ENCODE measurements at places on chromosomes 16 and 17.
A peak's percentile ranks its signal among the peaks of the same experiment; 100 is the strongest.

DNA sequence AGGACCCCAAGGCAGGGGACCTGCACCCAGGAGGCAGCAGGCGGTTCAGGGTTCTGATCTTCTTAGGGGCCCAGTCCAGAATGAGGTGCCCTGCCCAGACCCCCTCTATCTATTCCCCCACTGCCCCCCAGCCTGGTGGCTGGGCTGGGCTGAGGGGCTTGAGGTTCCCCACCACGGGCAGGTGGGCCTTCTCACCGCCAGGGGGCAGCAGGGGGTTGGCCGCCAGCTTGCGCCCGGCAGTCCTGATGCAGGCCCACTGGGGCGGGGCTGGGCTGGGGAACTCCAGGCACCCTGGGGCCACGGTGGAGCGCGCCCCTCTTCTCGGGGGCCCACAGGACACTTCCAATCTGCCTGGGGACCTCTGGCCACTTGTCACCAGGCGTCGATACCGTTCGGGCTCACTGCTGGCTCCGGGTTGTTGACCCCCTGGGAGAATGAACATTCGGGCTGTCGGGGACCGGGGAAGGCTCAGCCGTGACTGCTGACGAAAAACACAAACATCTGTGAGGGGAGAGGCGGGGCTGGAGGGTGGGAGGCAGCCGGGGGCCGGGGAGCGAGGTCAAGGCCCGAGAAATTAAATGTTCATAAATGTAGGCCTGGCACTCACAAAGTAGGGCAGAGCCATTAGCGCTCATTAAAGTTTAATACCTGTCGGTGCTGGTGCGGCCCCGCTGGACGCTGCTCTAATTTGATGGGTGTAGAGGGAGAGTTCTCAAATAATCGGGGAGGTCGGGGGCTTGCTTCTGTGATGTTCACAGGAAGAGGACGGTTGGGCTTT is 219.3 kb upstream of the GSE1 start:
- DNase-seq = peak; percentile 63

- DNase-seq = no peak
These were observed 134.0 kb downstream of the SNX29 start for GRCh38 chr16:12110361-12111107.

- DNase-seq = no peak
These were observed 3.3 kb downstream of the RARA start for GRCh38 chr17:40312131-40312731.

DNA sequence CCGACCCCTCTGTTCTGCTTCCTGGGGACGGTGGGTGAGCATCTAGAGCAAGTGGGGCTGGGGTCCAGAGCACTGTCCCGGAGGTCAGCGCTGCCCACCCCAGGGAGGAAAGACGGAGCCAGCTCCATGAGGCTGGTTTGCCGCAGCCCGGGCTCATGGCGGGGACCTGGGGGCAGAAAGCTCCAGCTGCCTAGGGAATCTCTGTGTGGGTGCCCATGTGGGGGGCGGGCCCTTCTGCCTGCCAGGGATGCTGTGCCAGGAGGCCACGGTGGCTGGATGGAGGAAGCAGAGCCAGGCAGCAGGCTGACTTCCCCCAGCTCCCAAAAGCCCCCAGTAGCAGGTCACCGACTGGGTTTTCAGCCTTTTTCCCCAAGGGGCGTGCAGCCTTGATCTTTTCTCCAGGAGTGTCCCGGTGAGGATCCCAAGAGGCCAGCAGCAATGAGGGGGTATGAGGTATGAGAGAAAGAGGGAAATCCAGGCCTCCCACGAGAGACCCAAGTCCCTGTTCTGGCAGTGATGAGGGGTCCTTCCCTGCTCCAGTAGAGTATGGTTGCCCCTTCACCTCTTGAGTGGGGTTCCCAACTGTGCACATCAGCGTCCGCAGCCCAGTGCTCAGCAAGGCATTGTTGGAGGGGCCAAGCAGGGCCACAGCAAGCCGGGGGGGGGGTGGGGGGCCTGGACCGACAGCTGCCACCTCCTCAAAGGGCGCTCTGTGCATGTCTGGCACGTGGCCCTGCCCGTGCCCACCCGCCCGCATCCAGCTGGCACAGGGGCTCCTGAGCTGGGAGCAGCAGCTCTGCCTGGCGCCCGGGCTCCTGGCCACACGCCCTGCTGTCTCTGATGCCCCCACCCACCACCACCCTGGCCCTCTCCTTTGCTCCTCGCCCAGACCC is 15.6 kb upstream of the BCAR1 start:
- DNase-seq = no peak

DNA sequence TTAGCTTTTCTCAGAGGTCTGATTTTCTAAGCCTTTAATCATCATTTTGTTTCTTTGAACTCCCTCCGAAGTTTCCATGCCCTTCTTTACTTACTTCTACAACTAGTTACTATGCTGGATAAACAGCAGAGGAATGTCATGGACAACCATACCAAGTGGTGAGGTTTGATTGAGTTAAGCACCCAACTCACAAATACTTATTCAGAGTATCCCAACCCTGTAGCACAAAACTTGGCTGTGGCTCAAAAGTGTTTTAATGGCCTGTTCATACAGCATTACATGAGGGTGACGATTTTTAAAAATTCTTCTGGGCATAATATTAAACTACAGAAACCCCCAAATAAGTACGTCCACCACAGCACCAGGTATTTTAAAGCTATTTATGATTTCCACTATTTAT is 946.8 kb upstream of the SOX9 start:
- DNase-seq = no peak

GRCh38 chr16:16871196-16871595 is 492.3 kb downstream of the NPIPA7 start:
- no peak for DNase-seq

DNA sequence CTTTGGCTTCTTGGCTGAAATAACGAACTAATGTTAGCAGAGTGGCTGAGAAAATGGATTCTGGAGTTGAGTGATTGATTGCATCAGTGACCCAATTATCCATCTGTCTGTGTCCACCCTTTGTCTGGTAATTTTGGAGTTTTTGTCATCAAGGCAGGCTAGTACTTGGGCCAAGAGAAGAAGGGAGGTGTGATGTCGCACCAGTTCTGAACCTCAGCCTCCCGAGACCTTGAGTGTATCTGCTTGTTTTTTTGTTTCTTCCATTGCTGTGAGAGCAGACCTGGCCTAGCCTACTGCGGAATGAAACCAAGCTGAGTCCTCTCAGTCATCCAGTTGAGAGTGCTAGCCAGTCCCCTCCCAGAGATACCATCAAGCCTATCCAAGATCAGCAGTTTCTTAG is 4.5 kb downstream of the ABCA8 start:
- DNase-seq = no peak

DNA sequence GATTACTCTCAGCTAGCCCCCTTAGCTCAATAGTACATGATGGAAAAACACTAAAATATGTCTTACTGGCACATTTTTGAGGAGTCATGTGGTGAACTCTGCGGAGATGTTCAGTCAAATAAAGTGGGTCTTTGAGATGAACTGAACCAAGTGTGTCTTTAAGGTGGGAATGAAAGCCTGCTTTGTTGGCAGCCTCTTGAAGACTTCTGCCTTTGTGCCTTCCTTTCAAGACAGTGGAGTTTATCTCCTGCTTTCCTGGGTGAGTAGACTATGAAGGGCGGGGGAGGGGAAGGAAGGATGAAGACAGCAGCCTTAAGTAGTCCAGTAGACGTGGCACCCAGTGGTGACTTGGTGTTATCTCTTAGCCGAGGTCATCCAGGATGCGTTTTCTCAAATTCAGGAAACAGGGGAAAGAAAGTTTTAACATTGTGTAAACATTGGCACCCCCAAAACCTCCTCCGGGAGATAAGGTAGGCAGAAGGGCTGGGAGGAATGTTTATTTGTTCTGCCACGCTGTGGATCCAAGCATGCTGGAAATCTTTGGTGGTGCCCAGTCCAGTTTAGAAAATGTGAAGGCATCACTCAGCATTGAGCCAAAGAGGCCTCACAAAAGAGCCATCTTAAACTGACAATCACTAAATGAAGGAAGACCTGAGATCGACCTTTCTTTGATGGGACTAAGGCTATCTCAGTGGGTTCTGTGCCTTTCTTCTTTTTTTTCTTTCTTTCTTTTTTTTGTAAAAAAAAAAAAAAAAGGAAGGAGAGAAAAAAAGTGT is 220.6 kb downstream of the FTO start:
- no peak for DNase-seq

DNA sequence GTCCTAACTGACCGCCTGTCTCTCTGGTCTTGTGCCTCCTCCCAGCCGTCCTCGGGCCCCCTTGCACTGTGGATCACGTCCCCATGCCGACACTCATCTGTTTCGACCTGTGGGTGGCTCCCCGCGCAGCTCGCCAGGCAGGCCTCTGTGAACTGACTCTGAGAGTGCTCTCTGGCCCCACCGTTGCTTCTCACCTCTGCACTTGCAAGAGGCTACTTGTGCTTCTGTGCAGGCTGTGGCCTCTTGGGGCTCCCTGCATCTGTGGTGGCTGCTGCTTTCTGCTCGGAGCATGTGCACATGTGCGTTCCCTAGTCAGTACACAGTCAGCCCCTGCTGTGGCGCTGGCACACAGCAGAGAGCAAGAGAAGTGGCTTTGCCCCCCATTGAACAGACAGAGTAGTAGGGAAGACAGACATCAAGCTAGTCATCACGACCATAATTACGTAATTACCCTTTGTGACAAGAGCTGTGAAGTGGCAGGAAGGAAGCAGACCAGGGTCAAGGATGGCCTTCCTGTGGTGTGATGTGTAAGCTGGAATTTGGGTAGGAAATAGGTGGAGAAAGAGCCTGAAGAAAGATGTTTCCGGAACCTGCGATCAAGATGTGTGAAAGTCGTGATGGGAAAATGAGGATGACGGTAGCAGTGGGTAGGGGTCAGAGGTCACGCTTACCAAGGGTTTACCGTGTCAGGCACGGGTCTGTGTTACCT is 256.0 kb upstream of the CACNG5 start:
- DNase-seq = no peak

All from CD8-positive, alpha-beta memory T cell (primary cell).